Smooth muscle cell of the coronary artery (primary cell): ENCODE measurements at places on chromosomes 7 and 10. TPM values are rescaled to one million over a fixed set of nuclear protein-coding genes. Genes with fewer than 3 reads are reported as not detected.

The NODAL gene
- not detected in 2 replicates for total RNA-seq

The ASAH2 gene
- 0.12 and 1.1 TPM in 2 replicates for total RNA-seq

The HILPDA gene
- total RNA-seq, result 10.2 and 18.5 TPM in 2 replicates

The CALHM1 gene
- not detected in 2 replicates for total RNA-seq

The HYAL4 gene
- total RNA-seq, result not detected in 2 replicates

The COL1A2 gene
- 3,805 and 4,961 TPM in 2 replicates for total RNA-seq

The TAC1 gene
- not detected in 2 replicates for total RNA-seq

The EN2 gene
- total RNA-seq, result under 0.01 TPM in 1 of 2 replicates, not detected in the other
